ENCODE measurements at places on chromosomes 6 and 20.

DNA sequence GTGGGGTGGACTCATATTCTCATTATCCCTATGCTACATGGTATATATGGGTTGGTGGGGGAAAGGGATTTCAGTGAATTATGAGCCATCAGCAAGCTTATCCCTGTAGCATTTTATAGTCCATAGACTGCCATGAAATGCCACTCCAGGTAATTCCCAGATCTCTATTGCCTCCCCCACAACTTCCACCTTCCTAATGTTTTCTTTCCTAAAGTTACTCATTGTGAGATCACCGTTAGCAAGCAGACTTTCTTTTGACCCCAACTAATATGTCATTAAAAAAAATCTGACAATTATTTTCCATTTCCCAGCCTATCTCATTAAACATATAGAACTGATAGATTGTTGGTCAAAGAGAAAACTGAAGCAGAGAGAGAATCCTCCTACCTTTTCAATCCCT is 40.7 kb upstream of the TBX18 start:
- no peak for DNase-seq

DNA sequence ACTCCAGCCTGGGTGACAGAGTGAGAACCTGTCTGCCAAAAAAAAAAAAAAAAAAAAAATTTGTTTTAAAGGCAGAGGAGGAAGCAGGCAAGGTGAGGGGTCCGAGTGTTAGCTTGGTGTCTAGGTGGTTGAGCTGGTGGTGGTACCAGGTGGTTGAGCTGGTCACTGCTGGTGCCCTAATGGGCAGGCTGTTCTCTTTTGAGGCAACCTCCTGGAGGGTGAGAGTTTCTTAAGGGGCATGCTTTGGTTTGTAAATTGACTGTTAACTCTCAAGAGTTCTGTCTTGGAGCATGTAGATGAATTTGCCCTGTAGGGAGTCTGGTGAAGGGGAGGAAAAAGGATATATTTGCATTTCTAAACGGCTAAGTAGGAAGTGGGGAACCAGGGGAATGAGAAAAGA is 52.7 kb downstream of the BANF2 start:
- no peak for DNase-seq

- no peak for DNase-seq
These were observed 986.2 kb upstream of the CITED2 start for GRCh38 chr6:140360651-140361050.

GRCh38 chr6:98958776-98959175 is 11.0 kb upstream of the FBXL4 start:
- no peak for DNase-seq

DNA sequence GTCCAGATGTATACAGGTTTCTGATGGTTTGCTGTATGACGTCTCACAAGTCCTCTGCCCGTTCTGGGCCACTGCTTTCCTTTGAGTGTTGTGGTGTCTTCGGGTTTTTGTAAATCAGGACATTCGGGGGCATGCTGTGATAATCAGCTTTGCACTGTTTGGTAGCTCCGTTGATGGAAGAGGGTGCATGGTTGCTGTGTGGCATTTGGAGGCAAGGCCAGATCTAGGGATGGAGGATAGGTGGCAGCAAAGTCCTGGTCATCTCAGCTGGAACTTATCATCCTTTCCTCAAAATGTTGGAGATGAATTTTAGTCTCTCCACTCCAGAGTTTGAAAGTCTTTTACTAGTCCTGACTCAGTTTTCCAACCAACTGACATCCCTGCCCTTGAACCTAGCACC is 91.0 kb downstream of the SCP2D1 start:
- no peak for DNase-seq

DNA sequence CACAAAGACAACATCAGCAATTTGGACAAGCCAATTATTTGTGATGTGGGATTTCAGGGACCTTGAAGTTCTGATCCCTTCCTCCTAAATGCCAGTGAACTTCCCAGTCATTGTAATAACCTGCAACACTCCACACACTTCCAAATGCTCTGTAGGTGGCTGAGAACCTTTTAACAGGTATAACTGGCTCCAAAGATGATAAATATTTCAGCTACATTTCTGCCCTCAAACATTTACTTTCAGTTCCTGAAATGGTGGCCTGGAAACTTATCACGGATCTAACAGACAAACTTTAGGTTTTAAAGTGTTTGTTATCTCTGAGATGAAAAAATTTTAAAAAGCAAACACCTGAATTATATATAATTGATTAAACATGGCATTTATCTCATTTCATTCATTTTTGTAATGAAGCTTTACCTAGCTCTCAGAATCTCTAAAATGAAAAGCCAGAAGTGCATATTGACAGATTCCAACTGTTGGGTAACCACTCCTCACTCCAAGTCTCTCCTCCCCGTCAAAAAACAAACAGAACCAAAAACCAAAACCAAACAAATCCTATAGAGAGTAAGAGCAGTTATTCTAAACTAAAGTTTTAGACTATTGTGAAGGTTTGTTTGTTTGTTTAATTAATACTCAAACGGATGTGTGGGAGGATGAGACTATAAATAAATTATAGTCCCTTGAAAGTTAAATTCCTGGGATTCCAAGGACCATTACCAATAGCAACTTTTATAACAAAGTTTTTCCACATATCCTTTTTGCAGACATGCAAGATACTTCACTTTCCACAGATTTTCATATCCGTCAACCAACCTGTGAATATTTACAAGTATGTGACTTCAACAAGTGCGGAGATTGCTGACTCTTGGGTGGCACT is 12.4 kb upstream of the KIAA0408 start:
- DNase-seq: no peak

- no peak for DNase-seq
These were observed 620.0 kb upstream of the FLRT3 start for GRCh38 chr20:14957402-14957801.

GRCh38 chr20:62087227-62087626 is 21.5 kb upstream of the TAF4 start:
- no peak for DNase-seq

GRCh38 chr6:161963181-161963580 is 689.3 kb upstream of the AGPAT4 start:
- no peak for DNase-seq

DNA sequence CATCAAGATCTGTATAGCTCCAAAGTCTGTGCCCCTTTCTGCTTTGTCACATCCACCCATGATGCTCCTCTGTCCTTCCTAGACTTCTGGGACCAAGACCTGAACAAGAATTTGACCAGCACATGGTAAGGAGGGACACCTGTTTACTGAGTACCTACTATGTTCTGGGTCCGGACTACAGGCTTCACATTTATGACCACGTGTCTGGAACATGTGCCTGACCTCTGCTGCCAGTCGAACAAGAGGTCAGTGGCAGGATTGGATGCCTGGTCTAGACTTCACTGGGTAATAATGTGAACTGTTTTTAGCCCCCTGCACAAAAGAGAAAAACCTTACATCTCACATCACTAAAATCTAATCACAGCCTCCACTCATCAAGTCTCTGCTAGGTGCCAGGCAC is 7.3 kb upstream of the PDYN start:
- DNase-seq: no peak

DNA sequence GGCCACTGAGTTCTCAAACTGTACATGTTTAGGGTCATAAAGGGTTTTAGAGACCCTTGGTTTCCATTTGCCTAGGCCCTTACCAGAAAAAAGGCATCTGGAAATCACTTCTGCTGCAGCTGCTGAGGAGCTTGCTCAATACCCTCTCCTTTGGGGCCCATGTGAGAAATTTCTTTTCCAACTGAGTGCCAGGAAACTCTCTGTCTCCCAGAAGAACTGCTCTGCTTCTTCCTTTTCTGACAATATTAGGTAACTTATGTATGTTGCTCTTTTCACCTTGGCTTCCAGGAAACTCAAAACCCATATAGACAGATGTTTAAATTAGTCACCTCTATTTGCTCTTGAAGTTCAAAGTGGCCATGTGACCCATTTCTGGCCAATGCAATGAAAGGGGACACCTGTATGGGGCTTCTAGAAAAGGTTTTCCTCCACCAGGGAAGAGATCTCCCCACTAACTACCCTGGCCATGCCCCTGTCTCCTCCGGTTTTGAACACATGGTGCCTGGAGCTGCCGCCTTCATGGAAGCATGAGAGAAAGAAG is 121.6 kb downstream of the PREX1 start:
- DNase-seq: peak; percentile 61

- DNase-seq: no peak
These were observed 81.7 kb upstream of the GATA5 start for GRCh38 chr20:62557462-62557861.

- DNase-seq: no peak
These were observed 73.1 kb upstream of the EZR start for GRCh38 chr6:158892266-158892665.

GRCh38 chr6:41469156-41470028 is 76.8 kb upstream of the FOXP4 start:
- DNase-seq: no peak

- peak; percentile 95 for DNase-seq
These were observed 58.7 kb upstream of the TGM3 start for GRCh38 chr20:2237059-2237458.

DNA sequence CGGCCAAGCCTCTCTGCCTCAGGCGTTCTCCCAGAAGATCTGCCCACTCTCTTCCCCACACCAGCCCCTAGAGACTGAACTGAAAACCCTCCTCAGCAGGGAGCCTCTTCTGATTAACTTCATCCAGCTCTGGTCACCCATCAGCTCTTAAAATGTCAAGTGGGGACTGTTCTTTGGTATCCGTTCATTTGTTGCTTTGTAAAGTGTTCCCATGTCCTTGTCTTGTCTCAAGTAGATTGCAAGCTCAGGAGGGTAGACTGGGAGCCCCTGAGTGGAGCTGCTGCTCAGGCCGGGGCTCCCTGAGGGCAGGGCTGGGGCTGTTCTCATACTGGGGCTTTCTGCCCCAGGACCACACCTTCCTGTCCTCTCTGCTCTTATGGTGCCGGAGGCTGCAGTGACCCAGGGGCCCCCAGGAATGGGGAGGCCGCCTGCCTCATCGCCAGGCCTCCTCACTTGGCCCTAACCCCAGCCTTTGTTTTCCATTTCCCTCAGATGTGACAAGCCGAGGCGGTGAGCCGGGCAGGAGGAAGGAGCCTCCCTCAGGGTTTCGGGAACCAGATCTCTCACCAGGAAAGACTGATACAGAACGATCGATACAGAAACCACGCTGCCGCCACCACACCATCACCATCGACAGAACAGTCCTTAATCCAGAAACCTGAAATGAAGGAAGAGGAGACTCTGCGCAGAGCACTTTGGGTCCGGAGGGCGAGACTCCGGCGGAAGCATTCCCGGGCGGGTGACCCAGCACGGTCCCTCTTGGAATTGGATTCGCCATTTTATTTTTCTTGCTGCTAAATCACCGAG is 14.2 kb downstream of the VEGFA start:
- DNase-seq: no peak

- DNase-seq: peak; percentile 77
These were observed 15.5 kb upstream of the CLDN20 start for GRCh38 chr6:155248008-155249001.

- peak; percentile 24 for DNase-seq
These were observed 70.5 kb upstream of the FAM184A start for GRCh38 chr6:119148825-119149525.

DNA sequence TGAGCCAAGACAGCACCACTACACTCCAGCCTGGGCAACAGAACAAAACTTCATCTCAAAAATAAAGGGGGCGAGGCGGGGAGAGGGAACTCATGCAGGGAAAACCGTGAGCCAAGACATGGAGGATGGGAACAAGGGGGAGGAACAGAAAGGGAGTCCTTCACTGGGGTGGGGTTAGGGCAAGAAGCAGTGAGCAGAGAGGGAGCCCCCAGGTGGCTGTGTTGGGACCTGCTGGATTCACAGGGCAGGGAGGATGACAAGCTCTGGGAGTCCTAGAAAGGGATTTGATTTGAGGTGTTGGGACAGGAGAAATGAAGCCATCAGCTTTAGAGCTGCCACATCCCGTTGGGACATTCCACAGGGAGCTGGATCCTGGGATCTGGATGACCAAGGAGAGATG is 90.6 kb upstream of the TOP1 start:
- no peak for DNase-seq

GRCh38 chr20:4997222-4997621 is 4.1 kb downstream of the SLC23A2 start:
- DNase-seq: no peak

GRCh38 chr6:108661430-108661829 is 100.7 kb downstream of the FOXO3 start:
- DNase-seq: no peak

GRCh38 chr6:131948692-131949619 is 2.2 kb downstream of the CCN2 start:
- DNase-seq: peak; percentile 28

DNA sequence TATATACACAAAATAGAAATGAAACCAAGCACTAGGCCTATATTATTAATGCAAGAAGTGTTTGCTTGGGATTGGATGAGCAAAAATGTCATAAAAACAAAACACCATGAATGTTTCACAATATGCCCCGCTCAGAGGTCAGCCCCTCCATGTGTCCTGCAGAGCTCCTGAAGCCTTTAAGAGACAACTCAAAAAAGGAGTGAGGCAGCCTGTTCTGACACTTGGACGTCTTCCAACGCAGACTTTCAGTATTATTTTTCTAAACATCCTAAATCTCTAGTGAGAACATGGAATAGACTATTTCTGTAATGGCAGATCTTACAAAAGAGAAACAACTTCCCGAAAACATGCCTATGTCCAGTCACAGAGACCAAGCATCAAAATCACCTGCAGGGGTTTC is 322.6 kb downstream of the PRKN start:
- DNase-seq: no peak

- DNase-seq: no peak
These were observed 2.9 kb downstream of the SALL4 start for GRCh38 chr20:51799401-51799860.

DNA sequence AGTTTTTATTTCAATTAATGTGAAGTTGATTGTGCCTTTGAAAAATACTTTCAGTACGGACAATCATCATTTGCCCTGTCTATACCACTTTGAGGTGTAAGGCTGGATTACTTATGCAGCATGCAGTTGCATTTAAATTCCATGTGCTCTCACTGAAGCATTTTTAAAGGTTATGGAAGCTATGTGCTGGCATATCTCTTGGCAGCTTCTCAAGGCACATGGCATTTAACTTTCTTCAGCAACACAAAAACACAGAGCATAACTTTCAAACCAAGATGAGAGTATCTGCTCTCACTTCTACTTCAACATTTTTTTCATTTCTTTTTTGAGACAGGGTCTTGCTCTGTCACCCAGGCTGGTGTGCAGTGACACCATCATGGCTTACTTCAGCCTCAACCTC is 360.6 kb upstream of the RUNX2 start:
- no peak for DNase-seq

GRCh38 chr6:13470238-13471140 is 16.9 kb downstream of the GFOD1 start:
- no peak for DNase-seq

DNA sequence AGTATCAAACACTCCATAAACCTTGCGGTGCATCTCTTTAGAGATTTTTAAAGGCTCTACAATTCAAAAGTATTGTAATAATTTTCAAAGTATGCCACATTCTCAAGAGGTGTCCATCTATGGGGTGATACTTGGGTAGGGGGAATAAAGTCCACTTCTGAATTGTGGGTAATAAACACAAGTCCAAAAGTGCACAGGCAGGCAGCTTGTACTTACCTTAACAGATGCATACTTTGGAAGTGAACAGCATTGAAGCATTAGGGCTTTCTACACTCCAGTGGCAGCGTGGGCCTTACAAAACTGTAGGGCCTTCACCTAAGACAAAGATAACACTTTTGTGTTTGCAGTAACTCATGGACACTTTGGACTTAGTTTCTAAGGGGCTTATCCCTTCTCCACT is 58.6 kb downstream of the AIG1 start:
- no peak for DNase-seq
